Stimulated activated CD4-positive, alpha-beta T cell treated with anti-CD3 and anti-CD28 coated beads, Interleukin-1b, Interleukin-23, amount 100 ng/mL, for 4 hours (primary cell): ENCODE measurements at places on chromosomes 12 and 14.
A peak's percentile ranks its signal among the peaks of the same experiment; 100 is the strongest.

DNA sequence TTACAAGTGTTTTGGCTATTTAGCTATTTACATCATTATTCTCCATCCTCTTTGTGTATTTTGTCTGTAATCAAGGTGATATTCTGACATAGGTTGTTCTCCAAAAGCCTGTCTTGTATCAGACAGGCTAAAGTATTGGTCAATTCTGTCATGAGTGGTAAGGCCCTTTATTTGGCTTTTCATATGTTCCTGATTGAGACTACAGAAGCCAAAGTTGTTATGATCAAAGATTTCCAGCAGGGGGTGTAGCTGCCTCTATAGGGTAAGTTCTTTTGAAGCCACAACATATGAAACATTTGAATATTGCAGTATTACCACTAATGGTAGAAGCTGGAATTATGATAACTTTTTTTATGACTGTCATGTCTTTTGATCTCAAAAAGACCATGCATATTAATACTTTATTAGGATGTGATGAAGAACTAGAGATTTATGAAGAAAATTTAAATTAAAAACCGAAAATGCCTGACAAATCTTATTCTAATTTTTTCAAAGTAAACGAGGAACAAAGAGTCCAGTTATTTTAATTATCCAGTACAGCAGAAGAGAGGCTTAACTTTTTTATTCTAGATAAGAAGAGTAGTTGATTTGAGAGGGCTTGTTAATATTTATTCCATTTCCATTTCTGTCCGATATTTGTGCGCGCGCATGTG is 3.4 kb upstream of the ARHGAP5 start:
- peak; percentile 43 for DNase-seq

GRCh38 chr12:131126662-131127173 is 173.0 kb downstream of the ADGRD1 start:
- DNase-seq: no peak

DNA sequence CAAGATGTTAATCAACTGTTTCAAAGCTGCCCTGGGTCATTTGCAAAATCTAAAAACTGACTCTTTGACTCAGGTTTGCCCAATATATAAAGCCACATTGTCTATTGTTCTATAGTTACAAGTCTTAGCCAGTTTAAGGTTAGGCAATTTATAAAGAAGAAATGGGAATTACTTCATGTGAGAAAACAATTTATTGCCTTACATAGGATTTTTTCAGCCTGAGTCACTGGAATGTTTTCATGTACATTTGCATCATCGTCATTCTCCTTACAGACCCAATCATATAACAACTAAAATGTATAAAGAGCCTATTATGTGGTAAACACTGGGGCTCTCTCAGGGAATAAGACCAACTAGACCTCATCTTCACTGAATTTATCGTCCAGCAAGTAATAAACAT is 100.3 kb upstream of the PLEKHG7 start:
- DNase-seq: no peak

GRCh38 chr14:81519200-81520011 is 14.2 kb downstream of the SEL1L start:
- DNase-seq: no peak

- no peak for DNase-seq
Measured at GRCh38 chr14:103676881-103677675, 38.2 kb downstream of the XRCC3 start.

DNA sequence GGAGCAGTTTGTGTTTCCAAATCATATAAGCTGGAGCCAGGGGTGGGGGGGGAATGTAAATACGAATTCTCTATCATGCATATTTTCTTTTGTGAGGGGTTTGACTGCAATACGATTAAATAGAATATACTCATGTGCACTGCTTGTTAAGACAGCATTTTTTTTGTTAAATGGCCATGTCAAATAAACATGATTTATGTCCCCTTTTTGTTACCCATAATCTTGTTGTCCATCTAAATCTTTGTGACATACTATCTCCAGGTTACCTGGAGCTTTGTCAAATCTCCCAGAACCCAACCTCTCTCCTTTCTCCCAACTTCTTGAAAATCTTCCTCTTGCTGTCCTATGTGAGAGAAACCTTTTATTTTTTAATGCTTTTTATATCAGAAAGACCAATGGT is 233.1 kb downstream of the SLC25A21 start:
- no peak for DNase-seq

- no peak for DNase-seq
Measured at GRCh38 chr14:99725774-99726537, 41.9 kb downstream of the CYP46A1 start.

- no peak for DNase-seq
Measured at GRCh38 chr14:50711043-50711442, 42.9 kb upstream of the SAV1 start.

DNA sequence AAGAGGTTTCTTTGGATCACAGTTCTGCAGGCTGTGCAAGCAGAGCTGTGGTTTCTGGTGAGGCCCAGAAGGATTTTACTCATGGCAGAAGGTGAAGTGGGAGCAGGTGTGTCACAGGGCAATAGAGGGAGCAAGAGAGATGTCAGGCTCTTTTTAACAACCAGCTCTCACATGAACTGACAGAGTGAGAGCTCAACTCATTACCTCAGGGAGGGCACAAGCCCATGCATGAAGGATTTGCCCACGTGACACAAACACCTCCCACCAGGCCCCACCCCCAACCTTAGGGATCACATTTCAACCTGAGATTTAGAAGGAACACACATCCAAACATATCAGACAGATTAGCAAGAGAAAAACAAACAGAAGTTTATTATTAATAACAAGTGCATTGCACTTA is 470.4 kb downstream of the GALC start:
- DNase-seq: no peak

DNA sequence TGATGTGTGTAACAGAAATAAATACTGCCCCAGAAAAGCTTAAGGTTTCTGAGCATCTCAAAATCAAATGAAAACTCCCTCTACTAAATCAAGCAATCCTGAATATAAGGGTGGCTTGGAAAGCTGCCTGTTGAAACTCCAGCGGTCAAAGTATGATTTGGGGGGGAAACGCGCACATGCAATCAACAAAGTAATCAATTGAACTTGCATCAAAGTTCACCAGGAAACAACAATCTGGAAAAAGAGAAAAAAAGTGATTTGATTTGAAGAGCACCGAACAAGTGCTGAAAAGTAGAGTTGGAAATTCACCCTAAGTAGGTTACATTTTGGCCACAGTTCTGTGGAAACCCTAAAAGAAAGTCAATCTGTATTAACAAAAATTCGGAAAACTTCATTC is 700 bp downstream of the CNIH1 start:
- no peak for DNase-seq

- DNase-seq: no peak
Measured at GRCh38 chr12:73452672-73453469, 1084.8 kb upstream of the ATXN7L3B start.

DNA sequence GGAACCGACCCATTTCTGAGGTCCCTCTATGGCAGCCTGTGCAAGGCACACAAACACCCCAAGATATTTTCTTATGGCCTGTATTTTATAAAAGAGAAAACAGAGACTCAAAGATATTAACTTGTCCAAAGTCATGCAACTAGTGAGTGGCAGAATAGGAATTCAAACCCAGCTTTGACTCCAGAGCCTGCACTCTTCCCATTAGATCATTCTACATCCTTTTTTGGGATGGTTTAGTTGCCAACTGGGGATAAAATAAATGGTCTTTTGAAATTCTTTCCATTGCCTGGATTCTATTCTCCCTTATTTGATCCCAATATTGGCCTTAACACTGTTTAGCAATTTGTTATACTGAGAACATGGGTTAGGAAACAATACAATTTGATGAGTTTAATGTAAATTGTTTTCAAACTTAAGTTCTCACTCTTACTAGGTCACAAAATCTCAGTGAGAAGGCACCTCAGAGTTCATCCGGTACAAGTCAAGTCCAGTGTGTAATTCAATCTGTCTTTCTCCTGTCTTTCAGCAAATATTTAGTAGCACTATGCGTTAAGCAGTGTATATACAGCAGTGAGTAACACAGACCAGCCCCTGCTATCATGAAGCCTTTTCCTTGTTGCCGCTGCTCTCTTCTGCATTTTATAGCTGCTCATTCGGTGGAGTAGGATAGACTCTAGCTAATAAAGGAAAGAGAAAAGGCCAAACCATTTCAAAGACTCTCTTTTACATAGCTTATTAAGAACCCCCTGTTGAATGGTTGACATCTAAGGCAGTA is 162.1 kb upstream of the IFNG-AS1 start:
- no peak for DNase-seq

- DNase-seq: no peak
Measured at GRCh38 chr12:3329361-3329760, 161.6 kb upstream of the PRMT8 start.

DNA sequence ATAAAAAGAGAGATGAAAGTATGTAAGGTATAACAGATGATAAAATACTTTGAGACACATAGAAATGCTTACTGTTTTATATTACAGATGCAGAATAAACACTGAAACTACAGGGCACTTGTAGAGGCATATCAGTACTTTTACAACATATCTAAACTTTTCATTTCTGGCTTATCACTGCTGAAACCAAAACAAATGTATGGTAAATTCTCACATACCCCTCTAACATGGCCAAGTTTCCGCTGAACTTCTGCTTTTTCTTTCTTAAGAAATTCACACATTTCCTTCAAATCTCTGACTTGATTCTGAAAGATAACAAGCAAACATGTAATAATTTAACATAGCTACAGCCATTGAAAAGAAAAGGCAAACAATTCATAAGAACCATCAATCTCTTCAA is 33.3 kb upstream of the C12orf50 start:
- DNase-seq: no peak

- no peak for DNase-seq
Measured at GRCh38 chr14:52790011-52790755, 1.2 kb downstream of the GNPNAT1 start.

GRCh38 chr12:96248136-96248931 is 54.2 kb downstream of the ELK3 start:
- no peak for DNase-seq

- no peak for DNase-seq
Measured at GRCh38 chr12:111886662-111887545, 44.9 kb downstream of the MAPKAPK5 start.

DNA sequence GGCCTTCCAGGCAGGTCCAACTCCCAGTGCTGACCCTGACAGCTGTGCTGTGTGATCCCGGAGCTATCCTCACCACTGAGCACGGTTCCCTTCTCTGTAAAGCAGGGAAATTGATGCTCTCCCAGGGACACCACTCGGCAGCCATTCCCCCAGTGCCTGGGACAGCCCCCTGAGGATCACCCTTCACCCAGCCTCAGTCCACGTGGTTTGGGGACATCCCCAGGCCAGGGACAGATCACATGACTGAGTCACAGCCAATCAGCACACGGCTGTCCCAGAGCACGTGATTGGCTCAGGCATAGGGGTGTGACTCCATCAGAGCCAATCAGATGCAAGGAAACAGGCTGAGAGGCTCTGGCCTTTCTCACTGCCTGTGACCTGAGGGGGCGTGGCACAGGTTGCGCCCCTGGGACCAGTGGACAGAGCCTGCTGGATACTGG is 68.8 kb upstream of the SFSWAP start:
- DNase-seq: no peak

- DNase-seq: no peak
Measured at GRCh38 chr12:26122061-26122680, 2.7 kb downstream of the BHLHE41 start.

GRCh38 chr12:86530996-86531655 is 274.9 kb upstream of the MGAT4C start:
- no peak for DNase-seq

DNA sequence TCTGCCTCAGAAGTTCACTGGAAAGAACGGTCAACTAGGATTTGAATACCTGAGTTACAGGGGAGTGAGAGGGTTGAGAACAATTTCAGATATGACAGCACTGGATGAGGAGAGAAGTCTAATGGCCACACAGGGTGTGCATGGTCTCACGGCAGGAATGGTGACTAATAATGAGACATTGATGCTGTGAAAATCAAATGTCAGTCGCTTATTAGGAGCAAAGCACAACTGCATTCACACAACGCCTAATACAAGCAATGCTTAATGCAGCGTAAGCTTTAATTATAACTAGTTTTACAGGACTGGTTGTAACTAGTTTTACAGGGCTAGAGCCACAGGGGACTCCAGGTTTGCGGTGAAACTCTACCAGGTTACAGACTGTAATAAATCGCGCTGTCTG is 23.4 kb upstream of the PRIMA1 start:
- no peak for DNase-seq

GRCh38 chr14:71231521-71232393 is 324.5 kb downstream of the PCNX1 start:
- no peak for DNase-seq

DNA sequence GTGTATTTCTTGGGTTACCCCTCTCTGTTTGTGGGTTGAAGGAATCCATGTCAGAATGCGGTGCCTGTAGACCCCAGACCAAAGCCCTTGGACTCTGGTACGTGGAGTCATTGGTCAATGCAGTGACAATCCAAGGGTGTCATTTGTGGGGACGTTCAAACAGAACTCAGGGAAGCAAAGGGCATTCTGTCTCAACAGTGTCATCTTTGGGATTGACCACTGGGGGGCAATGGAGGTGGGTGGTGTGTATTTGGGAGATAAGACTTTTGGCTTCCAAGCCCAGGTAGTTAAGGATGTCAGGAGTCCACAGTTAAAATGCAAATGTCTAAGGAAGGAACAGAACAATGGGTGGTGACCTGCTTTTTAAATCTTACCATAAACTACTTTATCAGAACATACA is 54.6 kb upstream of the CCDC175 start:
- DNase-seq: no peak

GRCh38 chr12:109767991-109768900 is 54.6 kb downstream of the FAM222A start:
- no peak for DNase-seq

DNA sequence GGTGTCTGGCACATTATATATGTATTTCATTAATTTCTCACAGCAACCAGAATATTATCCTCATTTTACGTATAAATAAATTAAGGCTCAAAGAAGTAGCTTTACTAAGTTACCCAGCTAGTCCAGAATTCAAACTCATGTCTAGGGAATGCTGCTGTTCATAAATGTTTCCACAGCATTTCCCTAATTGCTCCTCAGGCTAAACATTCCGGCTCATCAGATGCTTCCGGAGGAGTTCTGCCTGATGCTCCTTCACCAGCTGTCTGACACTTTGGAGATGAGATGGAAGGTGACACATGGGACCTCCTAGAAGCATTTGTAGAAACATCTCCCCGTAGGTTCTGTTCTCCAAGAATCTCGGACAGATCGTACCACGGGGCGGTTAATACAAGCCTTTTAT is 12.1 kb downstream of the KRT85 start:
- DNase-seq: no peak

DNA sequence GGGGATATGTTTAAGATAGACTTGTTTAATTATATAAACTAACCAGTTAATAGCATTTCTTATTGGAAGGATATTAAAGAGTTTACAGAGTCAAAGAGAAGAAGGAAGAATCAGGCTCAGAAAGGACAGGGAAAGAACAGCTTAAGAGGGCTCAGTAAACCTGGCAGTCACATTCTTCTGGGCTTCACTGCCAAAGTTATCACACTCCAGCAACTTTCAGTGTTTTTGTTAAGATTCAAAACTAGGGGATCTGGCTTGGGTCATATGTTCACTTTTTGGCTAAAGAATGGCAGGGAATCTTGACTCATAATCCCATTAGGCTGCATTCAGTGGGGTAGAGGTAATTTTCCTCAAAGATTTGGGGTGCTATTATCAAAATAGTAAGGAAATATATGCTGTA is 312.3 kb downstream of the RAD51B start:
- DNase-seq: no peak
